Psoas muscle (tissue), 8 donors: ENCODE measurements at places on chromosomes 2 and 18. TPM values are rescaled to one million over a fixed set of nuclear protein-coding genes. Genes with fewer than 3 reads are reported as not detected.

GRCh38 chr2:85324639-85325465 is 2.9 kb downstream of the TGOLN2 start:
- peaks cover 33% of the 10 kb centered on the region for H3K4me1 ChIP-seq
- H3K36me3 ChIP-seq, result peaks cover 4% of the 10 kb centered on the region
- no peak for DNase-seq
- no peaks in the 10 kb centered on the region for H3K27me3 ChIP-seq
- H3K27ac ChIP-seq, result no peak overlapping the region

DNA sequence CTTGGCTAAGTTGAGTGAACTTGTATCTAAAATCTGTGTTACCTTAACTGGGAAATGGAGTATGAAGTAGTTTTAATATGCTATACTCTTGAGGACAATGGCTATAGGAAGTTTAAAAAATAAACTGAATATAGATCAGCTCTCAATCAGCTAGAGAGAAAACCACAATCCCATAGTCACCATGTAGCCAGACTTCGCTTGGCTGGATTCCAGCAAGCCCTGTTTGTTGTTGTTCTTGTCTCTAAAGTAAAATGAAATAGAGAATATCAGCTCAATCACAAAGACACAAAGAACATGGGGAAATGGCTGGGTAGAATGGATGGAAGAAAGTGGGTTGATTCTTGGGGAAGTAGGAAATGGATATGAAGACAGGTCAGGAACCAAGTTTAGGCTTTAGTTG is 234.9 kb downstream of the PHLPP1 start:
- no peak overlapping the region for H3K4me3 ChIP-seq
- no peak for DNase-seq

- no peaks in the 10 kb centered on the region for H3K36me3 ChIP-seq
- no peak overlapping the region for H3K4me3 ChIP-seq
- DNase-seq, result no peak
- peaks cover 9% of the 10 kb centered on the region for H3K4me1 ChIP-seq
- H3K27ac ChIP-seq, result no peak overlapping the region
These were observed 7.6 kb upstream of the MSTN start for GRCh38 chr2:190069936-190070696.

GRCh38 chr2:162545254-162545653 is 201.3 kb downstream of the GCA start:
- no peak for DNase-seq
- no peak overlapping the region for H3K27ac ChIP-seq
- no peak overlapping the region for H3K4me3 ChIP-seq
- no peaks in the 10 kb centered on the region for H3K4me1 ChIP-seq
- no peaks in the 10 kb centered on the region for H3K27me3 ChIP-seq

- no peak for DNase-seq
- no peaks in the 10 kb centered on the region for H3K4me1 ChIP-seq
- no peaks in the 10 kb centered on the region for H3K36me3 ChIP-seq
- H3K27ac ChIP-seq, result no peak overlapping the region
These were observed 22.1 kb upstream of the TCF7L1 start for GRCh38 chr2:85110991-85111560.

DNA sequence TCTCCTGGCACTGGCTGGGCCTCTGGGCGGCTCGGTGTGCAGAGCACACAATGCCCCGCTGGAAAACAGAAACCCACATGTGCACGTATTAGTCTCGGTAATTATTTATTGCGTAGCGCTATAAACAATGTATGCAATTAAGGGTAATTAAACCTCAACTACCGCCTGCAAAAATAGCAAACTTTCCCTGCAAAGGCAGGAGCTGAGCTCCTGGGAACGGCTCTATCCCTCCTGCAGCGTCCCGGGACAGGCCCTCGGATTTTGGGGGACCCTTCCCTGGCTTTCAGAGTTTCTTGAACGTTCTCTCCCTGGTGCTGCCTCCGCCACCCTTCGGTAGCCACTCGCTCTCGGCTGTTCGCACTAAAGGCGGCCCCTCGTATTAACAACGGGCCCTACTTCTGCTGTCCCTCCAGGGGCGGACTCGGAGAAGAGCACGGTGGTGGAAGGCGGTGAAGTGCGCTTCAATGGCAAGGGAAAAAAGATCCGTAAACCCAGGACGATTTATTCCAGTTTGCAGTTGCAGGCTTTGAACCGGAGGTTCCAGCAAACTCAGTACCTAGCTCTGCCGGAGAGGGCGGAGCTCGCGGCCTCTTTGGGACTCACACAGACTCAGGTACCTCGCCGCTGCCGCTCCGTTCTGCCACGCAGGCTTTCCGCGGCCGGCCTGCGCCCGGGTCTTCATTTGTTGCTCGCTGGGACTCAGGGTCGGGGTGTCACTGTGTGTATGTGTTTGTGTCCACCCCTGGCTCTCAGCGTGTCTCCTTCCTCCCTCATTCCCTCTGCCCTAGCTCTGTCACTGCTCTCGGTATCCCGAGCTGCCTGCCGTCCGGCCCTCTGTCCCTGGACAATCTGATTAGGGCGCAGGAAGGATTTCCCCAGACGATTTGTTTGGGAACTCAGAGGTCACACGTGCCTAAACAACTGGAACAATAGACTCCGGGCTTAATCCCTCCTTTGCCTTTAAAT is 1.2 kb downstream of the DLX1 start:
- no peaks in the 10 kb centered on the region for H3K36me3 ChIP-seq
- H3K27me3 ChIP-seq, result peaks cover 80% of the 10 kb centered on the region
- H3K27ac ChIP-seq, result no peak overlapping the region
- H3K4me3 ChIP-seq, result peak overlapping the region; percentile 66

DNA sequence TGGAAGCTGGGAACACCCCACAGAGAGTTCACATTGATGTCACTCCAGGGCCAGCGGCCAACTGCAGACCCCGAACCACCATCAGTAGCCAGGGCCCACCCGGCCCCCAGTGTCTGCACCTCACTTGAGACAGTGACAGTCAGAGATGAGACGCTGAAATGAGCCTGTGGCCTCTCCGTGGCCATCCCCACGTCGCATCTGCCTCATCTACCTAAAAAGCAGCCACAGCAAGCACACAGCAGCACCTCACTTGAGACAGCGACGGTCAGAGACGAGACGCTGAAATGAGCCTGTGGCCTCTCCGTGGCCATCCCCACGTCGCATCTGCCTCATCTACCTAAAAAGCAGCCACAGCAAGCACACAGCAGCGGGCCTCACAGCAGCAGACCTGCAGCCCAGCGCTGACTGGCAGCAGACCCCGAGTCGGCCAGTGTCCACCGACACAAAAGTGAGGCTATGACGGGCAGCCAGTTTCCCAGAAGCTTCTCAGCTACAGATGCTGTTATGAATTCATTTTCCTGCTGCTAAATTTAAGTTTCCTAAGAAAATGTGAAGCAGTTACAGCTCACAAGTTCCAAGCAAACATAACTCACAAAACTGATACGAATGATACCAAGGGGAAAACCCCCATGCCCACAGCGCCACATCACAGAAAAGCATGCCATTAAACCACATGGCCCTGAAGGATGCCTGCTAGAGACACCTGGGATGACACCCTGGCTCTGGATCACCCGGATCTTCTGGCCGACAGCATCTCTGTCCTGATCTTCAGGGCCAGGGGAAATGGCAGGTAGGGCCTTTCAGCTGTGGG is 27.7 kb downstream of the SNORC start:
- no peak overlapping the region for H3K4me3 ChIP-seq
- H3K36me3 ChIP-seq, result no peaks in the 10 kb centered on the region
- no peaks in the 10 kb centered on the region for H3K4me1 ChIP-seq

DNA sequence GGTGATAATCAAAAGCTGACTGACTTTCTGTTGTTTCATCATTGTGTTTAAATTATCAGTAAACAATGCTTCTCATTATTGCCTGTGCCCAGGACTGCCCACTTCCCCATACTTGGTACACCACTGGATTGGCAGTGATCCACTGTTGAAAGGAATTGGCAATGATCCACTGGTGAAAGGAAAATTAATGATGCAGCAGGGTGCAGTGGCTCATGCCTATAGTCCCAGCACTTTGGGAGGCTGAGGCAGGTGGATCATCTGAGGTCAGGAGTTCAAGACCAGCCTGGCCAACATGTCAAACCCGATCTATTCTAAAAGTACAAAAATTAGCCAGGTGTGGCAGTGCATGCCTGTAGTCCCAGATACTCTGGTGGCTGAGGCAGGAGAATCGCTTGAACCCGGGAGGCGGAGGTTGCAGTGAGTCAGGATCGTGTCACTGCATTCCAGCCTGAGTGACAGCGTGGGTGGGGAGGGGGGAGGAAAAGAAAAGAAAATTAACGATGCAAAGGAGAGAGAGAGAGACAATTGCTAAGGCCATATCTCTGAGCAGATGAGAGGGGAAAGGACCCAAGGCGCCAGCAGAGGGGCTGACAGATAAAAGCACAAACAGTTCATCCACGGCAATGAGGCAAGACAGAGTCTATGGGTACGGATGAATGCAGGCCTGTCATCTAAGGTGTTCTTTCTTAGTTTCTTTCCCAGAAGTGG is 10.2 kb upstream of the GTF2A1L start:
- H3K27me3 ChIP-seq, result no peaks in the 10 kb centered on the region
- no peak for DNase-seq
- H3K36me3 ChIP-seq, result no peaks in the 10 kb centered on the region
- no peaks in the 10 kb centered on the region for H3K4me1 ChIP-seq

DNA sequence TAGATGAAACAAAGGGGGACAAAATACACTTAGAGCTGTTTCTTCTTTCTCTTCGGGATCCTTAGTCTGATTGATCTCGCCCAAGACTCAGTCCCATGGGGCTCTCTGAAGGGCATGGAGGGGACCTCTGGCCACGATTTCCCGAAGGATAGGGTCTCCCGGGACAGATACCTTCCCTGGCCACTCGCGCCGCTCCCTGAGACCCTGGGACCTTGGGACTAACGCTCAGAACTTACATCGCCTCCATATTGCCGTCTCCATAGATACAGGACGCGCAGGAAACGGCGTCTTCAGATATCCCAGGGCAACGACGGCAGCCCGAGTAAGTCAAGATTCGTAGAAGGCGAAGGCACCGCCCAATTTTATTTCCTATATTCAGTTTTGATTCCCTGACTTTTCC is at the start of gene CFAP65:
Gene CFAP65, minus strand, starts transcription at position 265 of the 400 bp plus-strand sequence. CDS start 2,468 bp downstream, outside the sequence.
- no peak for DNase-seq
- H3K4me3 ChIP-seq, result peak within 1 kb of the TSS; percentile 24
- H3K36me3 ChIP-seq, result no peaks in the 10 kb centered on the region
- peaks cover 9% of the 10 kb centered on the region for H3K27me3 ChIP-seq

- no peaks in the 10 kb centered on the region for H3K27me3 ChIP-seq
- H3K4me1 ChIP-seq, result peaks cover 13% of the 10 kb centered on the region
- no peak for DNase-seq
- no peak overlapping the region for H3K27ac ChIP-seq
- no peaks in the 10 kb centered on the region for H3K36me3 ChIP-seq
- H3K4me3 ChIP-seq, result no peak overlapping the region
These were observed 25.7 kb downstream of the RHOB start for GRCh38 chr2:20472569-20472968.

- H3K4me3 ChIP-seq, result no peak overlapping the region
- no peaks in the 10 kb centered on the region for H3K4me1 ChIP-seq
- DNase-seq, result no peak
- H3K27ac ChIP-seq, result no peak overlapping the region
- H3K27me3 ChIP-seq, result peaks cover 4% of the 10 kb centered on the region
- no peaks in the 10 kb centered on the region for H3K36me3 ChIP-seq
These were observed 88.1 kb downstream of the THNSL2 start for GRCh38 chr2:88258208-88258607.

DNA sequence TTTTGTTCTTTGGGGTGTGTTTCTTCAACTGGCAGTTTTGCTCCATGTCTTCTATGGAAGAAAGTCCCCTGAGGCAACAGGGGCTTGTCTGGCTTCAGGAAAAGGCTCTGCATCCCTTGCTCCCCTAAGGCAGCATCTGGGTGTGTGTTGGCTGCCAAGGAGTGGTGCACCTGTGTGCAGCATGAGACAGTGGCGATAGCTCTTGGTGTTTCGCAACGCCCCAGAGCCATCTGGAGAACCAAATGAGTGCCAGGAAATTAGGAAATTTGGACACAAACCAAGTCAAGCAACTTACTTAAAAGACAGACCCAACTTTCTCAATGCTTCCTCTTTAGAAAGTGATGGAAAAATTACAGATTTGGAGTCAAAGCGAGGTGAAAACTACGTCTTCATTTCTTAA is 1044.4 kb upstream of the CNTNAP5 start:
- no peaks in the 10 kb centered on the region for H3K4me1 ChIP-seq
- DNase-seq, result peak; percentile 33
- H3K27me3 ChIP-seq, result no peaks in the 10 kb centered on the region
- no peak overlapping the region for H3K27ac ChIP-seq
- no peaks in the 10 kb centered on the region for H3K36me3 ChIP-seq

GRCh38 chr2:27956888-27957287 is 66.4 kb downstream of the BABAM2 start:
- H3K4me1 ChIP-seq, result peaks cover 59% of the 10 kb centered on the region
- no peak overlapping the region for H3K4me3 ChIP-seq
- no peaks in the 10 kb centered on the region for H3K36me3 ChIP-seq
- peak overlapping the region; percentile 69 for H3K27ac ChIP-seq
- DNase-seq, result no peak
- H3K27me3 ChIP-seq, result no peaks in the 10 kb centered on the region

DNA sequence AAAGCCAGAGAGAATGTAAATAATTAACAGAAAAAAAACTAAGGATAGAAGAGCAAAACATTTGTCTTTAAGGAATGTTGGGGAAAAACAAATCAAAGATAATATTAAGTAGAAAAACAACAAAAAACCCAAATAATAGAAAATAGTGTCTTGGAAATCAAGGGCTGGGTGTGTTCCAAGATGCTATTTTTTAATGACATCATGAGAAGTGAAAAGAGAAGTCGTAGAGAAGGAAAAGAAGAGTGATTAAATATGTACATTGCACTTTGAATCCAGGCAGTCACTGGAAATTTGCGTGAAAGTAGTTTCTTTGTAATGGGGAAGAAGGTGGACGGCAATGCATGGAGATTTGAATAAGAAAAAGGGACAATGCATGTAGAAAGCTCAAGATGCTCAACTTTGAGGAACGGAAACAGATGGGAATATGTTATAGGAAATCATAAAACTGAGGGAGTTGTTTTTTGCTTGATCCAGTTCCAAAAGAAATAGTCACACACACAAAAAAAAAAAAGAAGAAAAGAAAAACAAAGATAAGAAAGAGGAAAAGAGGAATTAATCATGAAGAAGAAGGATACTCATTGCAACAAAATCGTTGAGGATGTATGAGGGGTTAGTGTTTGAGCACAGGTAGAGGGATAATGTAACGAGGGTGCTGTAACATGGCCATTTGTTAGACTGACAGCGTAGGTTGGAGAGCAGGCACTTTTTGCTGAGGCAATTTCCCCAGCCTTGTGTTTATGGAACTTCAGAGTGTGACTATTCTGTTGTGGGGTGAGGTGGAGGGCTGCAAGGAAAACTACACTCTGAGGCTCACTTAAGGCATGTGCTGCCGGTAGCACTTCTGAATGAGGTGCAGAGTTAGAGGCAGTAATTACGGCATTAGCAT is 184.1 kb downstream of the CALCRL start:
- DNase-seq, result no peak
- H3K27ac ChIP-seq, result no peak overlapping the region
- no peaks in the 10 kb centered on the region for H3K27me3 ChIP-seq
- no peaks in the 10 kb centered on the region for H3K36me3 ChIP-seq
- H3K4me3 ChIP-seq, result no peak overlapping the region

GRCh38 chr2:445896-446295 is 158.0 kb upstream of the ALKAL2 start:
- H3K27me3 ChIP-seq, result no peaks in the 10 kb centered on the region
- no peak overlapping the region for H3K27ac ChIP-seq
- H3K4me3 ChIP-seq, result no peak overlapping the region
- no peaks in the 10 kb centered on the region for H3K4me1 ChIP-seq
- DNase-seq, result no peak

TNFAIP6 gene
- total RNA-seq, result 0.71 TPM

CERKL gene
- not detected for total RNA-seq

NEU2 gene
- total RNA-seq, result not detected

RMND5A gene
- 90.8 TPM for total RNA-seq
